H9 (cell line): ENCODE measurements at places on chromosomes 5 and 9. TPM values are rescaled to one million over a fixed set of nuclear protein-coding genes. Genes with fewer than 3 reads are reported as not detected.

- DNase-seq: peak; percentile 46
Observed at GRCh38 chr9:115944166-115944948, 209.2 kb upstream of the PAPPA start.

DNA sequence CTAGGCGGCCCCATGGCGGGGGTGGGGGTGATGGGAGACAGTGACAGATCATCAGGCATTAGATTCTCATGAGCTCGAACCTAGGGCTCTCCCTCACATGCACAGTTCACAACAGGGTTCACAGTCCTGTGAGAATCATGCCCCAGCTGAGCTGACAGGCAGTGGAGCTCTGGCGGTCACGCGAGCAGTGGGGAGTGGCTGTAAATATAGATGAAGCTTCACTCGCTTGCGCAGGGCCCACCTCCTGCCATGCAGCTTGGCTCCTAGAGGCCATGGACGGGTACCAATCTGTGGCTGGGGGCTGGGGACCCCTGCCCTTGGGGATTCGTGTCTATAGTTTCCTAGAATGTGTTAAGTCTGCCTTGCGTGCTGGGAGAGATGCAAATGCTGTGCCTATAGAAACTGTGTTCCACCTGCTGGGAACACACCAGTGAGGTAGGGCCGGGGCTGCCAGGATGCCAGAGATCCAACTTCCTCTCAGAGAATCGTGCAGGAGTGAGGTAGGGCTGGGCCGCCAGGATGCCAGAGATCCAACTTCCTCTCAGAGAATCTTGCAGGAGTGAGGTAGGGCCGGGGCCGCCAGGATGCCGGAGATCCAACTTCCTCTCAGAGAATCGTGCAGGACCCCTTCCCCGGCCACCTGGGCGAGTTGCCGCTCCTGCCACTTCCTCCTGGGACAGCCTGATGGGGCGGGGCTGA lies 14.1 kb upstream of the EXOC3 start:
- no peak for DNase-seq

- no peak for DNase-seq
Observed at GRCh38 chr5:143569213-143569701, 165.8 kb upstream of the NR3C1 start.

GRCh38 chr9:98995059-98995671 lies 51.5 kb downstream of the COL15A1 start:
- DNase-seq: peak; percentile 17

DNA sequence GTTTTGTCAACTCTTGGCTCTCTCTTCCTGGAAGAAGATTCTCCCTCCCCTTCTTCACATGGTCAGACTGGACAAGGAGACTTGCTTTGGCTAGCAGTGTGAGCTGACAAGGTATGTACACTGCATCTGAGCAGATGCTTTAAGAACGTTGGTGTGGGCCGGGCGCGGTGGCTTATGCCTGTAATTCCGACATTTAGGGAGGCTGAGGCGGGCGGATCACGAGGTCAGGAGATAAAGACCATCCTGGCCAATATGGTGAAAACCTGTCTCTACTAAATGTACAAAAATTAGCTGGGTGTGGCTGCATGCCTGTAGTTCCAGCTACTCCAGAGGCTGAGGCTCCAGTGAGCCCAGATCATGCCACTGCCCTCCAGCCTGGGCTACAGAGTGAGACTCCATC lies 26.4 kb upstream of the SEMA5A start:
- no peak for DNase-seq

DNA sequence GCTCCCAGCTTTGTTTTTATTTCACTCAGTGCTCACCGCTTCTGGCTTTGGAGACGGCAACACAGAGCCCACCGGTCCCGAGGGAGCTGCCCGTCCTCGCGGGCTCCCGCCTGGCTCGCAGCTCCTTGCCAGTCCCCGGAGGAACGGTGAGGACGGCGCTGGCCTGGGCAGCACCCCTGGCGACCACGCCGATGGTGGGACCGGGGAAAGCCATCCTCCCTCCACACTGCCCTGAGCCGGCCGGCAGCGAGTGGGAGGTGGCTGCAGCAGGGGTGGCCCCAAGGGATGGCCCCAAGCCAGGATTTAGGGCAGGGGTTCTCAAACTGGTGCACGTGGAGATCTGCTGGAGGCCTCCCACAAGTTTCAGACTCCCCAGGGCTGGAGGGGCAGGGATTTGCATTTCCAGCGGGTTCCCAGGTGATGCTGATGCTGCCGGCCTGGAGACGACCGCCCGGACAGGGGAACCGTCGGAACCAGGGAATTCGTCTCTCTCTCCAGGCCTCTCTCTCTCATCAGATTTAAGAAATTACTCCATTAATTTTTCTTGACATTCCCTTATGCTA lies 293.2 kb upstream of the IRX4 start:
- DNase-seq: no peak

Gene ITK
- 0.22 TPM in 2 replicates for total RNA-seq

Gene SLC1A1
- 4.2 and 4.7 TPM in 2 replicates for total RNA-seq

Gene KIF4B
- 0.04 and 0.07 TPM in 2 replicates for total RNA-seq
